Mucosa of descending colon (tissue), 3 donors: ENCODE measurements at places on chromosomes 5 and 9.

GRCh38 chr5:91343916-91344315 is 39.2 kb downstream of the ARRDC3 start:
- no peak for DNase-seq

GRCh38 chr9:35470894-35471293 is 19.0 kb upstream of the RUSC2 start:
- DNase-seq, result no peak

DNA sequence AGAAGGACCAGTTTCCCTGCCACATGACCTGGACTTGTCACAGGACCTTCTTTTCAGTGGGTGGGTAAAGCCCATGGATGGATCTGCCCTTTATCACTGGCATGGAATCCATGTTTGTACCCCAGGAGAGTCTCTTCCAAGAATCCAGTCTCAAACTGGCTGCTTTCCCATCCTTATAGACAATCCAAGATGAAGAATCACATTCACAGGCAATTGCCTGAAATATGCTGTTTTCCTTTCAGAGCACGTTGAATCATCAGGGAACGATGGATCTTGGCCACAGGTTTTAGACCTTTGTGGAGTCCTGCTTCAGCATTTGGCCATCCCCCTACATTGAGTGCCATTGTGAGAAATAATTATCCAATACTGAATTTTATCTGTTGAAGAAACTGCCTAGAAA is 319.8 kb downstream of the ASTN2 start:
- DNase-seq, result no peak

GRCh38 chr5:17796757-17797396 is 162.6 kb downstream of the TAF11L14 start:
- no peak for DNase-seq

DNA sequence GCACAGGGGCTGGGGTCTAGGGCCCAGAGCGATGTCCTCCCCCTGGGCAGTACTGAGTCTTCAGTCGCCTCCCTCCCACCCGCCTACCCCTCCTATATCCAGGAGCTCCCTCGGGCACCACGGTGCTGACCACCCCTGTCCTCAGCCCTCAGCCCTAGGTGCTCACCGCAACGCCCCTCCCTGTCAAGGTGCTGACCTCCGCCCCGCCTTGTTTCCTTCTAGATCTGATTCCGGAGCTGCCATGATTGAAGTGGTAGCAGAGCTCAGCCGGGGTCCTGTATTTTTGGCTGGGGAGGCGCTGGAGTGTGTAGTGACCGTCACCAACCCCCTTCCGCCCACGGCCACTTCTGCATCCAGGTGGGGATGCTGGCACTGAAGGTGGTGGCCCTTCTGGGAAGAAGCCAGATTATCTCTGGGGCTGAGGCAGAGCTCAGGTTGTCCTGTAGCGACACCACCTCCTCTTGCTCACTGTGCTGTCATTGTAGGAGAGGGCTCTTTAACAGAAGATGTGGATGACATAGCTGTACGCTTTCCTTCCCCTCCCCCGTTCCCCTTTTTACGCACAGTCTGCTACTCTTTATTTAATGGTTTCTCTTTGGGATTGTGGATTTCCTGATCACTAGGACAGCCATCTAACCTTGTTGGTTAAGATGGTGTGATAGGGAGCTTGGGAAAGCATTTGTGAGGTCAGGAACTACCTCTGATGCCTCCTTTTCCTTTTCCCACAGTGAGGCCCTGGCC is 598 bp downstream of the RGP1 start:
- DNase-seq, result peak; percentile 81

DNA sequence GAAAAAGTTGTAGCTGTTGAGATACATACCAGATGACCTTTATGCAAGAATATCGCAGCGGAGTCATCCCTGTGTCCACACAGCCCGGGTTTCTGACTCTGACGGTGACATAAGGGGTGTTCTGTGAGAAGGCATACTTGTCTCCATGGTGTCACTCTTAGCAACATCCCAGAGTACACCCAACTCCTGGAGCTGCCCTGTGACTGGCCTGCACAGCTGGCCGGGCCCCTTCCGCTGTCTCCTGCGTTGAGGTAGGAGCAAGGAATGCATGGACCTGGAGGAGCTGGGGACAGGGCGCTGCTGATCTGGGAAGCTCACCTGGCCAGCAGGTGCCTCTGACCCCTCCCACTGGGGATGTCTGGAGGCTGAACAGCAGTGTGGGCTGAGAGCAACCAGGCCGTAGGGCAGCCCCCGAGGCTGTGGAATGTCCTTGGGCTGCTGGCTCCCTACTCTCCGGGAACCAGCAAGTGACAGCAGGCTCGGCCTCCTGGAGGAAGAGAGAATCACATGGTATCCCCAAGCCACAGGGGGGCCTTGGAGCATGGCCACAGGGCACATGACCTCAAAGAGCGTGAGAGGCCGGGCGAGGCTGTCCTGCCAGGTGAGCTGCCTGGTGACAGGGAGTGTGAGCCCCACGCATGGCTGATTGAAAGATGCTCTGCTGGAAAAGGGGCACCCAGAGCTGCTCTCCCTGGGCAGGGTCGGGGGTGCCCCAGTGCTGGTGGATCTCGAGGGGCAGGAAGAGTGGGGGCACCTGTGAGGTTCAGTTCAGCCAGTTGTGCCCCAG is 113.4 kb downstream of the MRPL36 start:
- DNase-seq, result no peak

DNA sequence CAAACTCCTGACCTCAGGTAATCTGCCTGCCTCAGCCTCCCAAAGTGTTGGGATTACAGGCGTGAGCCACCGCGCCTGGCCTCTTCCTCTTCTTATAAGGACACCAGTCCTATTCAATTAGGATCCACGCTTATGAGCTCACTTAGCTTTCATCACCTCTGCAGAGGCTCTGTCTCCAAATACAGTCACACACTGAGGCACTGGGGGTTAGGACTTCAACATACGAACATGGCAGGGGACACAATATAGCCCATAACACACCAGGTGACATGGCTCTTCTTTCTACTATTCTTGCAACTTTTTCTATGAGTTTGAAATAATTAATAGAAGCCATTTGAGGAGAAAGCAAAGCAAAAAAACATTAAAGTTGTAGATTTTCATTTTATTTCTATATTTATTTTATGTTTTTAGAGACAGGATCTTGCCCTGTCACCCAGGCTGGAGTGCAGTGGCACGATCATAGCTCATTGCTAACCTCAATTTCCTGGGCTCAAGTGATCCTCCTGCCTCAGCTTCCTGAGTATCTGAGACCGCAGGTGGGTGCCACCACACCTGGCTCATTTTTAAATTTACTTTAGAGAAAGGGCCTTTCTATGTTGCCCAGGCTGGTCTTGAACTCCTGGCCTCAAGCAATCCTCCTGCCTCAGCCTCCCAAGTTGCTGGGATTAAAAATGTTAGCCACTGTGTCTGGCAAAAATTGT is 6.0 kb upstream of the PRRT1B start:
- DNase-seq, result peak; percentile 4

DNA sequence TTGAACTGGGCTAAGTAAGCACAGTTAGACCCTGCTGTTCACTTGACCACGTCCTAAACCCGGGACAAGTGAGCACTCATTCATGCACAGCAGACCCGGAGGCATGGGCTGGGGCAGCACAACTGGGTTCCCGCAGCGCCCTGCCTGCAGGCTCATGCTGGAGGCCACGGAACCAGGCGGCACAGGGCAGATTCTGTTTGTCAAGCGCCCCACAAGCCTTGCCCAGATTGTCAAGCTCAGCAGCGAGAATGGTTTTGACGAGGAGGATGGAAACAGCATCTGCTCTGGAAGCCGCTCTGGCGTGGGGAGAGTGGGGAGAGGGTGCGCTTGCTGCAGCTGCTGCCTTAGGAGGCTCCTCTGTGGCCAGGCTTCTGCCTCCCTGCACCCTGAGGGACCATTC is 32.7 kb downstream of the PRRT1B start:
- DNase-seq, result no peak

- DNase-seq, result no peak
These were observed 294.1 kb downstream of the ARHGAP26 start for GRCh38 chr5:143064218-143064641.

DNA sequence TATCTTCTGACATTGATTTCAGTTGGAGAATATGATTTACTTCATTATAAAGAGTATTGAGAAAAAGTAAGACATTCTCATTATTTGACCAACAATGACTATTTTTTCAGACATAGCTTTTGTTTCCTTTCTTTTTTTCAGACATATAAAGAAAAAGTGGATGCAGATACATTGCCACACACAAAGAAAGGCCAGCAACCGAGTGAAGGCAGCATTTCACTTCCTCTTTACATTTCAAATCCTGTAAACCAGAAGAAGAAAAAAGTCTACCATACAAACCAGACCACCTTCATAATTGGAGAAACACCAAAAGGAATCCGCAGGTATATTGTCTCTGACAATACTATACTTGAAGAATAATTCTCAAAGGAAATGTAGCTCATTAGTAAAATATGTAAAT is 128.9 kb downstream of the ERCC6L2 start:
- DNase-seq, result no peak

DNA sequence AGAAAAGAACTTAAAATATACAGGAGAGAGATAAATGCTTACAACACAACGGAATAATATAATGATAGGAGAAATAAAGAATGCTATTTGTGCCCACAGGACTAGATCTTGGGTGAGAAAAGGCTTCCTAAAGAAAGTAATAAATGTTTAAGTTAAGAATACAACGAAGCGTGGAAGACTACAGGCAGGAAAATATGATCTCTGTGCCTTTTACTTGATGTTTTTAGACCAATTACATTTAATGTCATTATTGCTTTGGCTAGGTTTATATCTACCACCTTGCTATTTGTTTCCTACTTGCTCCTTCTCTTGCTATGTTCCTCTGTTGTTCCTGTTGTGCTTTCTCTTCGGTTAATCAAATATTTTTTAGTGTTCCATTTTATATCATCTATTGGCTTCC is 80.2 kb upstream of the GOLGA1 start:
- no peak for DNase-seq

GRCh38 chr5:1801222-1801966 is at the start of gene NDUFS6:
TSS of gene NDUFS6 (plus strand) at chr5:1801407. CDS start at chr5:1801418, 11 bp downstream.
- DNase-seq, result peak; percentile 86

GRCh38 chr5:68257210-68257609 is 41.7 kb downstream of the PIK3R1 start:
- no peak for DNase-seq

DNA sequence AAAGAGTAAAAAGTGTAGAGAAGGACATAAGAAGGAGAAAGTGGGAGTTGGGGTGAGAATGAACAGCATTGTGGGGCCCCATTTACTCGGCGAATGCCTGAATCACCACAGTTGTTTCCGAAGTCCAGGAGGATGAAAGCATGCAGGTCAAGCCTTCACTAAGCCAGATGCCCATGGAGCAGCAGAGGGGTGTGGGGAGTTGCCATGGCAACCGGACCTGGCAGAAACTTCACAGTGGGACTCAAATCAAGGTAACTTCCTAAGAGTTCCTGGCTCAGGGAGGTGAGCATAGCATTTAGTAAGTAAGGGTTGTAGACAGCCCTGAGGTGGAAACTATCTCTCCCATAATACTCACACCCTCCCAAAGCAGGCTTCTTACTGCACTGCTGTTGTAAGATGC is 357.1 kb downstream of the TRIM32 start:
- no peak for DNase-seq

DNA sequence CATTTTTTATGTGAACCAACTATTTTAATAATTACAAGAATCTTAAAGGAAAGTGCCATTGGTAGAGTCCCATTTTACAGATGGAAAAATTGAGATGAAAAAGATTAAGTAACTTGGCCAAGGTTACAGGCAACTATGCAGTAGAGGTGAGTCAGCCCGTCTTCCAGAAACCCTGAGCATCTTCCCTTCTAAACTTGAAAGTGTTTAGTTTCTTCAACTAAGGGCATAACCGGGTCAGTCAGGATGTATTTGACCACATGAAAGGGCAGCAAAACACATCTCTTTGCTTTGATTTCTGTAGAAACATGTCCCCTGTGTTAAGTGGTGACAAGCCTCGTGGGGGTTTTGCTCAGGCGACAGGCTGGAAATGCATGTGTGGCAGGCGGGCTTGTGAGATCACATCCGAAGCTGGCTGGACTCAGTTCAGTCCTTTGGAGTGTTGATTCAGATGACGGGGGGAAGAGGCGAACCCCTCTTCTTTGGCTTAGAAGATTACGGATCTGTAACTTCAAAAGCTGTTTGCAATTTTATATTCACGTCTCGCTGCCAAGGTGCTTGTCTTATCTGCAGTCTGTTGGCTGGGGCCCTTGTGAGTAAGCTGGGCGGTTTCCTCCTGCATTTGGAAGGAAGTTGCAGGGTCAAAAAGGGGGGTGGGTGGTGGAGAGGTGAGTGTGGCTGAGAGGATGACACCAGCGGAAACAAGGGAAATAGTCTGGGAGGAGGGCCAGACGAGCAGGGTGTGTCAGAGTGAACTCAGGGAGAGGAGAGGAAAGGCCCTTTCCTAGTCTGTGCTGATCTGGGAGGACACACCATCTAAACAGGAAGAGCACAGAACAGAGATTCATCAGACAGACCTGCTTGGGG is 78.9 kb upstream of the RPS23 start:
- peak; percentile 69 for DNase-seq

- DNase-seq, result no peak
These were observed 827.5 kb downstream of the TAF11L14 start for GRCh38 chr5:18461766-18462165.

DNA sequence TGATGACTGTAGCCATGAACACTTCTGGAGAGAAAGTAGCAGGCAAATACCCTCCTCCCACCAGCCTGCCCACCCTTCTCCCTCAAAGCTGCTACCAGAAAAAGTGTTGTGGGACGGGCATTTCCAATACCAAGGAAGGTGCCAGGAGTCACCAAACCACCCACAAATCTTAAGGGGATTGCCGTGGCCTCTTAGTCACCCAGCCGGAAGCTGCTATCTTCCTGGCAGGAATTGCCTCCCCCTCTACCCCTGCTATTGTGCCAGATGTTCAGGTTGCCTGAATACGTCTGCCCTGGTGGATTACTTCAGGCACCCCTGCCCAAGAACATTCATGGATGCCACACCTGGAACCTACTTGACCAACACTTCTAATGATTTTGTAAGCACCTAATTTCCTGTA is 156.1 kb downstream of the TTC39B start:
- DNase-seq, result no peak

- DNase-seq, result no peak
These were observed 5.9 kb upstream of the RPS6 start for GRCh38 chr9:19385786-19386501.

GRCh38 chr9:109857336-109857735 is 77.3 kb downstream of the PALM2AKAP2 start:
- DNase-seq, result no peak

- no peak for DNase-seq
These were observed 17.7 kb downstream of the MLLT3 start for GRCh38 chr9:20604562-20604961.

DNA sequence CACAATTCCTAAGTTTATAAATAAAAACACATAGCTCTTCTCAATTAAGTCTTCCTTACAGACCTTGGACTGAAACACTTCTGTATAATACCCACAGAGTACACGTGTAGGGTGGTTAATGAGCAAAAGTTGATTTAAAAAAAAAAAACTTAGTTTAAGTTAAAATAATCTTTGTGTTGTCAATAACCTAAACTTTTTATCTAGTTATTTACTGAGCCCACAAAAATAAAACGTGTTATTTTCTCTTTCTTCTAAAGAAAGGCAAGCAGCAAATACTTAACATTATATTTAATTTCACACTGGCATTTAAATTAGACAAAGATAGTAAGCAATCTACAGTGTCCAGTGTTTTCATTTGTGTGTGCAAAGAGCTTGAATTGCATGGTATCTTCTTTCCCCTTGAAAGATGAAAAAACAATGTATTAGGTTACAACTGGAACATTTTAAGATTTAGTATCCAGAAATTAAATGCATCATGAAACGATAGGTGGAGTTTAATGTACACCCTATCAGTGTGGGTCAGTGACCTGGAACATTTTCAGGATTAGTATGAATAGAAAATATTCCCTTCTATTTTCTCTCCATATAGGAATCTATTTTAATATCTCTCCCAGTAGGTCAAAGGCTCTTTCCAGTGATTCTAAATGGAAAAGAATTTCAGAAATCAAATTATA is 1014.8 kb downstream of the NR2F1-AS1 start:
- DNase-seq, result no peak

- no peak for DNase-seq
These were observed 1.3 kb downstream of the BRD3 start for GRCh38 chr9:134066526-134066912.
